ENCODE measurements at places on chromosomes 3 and 15.

DNA sequence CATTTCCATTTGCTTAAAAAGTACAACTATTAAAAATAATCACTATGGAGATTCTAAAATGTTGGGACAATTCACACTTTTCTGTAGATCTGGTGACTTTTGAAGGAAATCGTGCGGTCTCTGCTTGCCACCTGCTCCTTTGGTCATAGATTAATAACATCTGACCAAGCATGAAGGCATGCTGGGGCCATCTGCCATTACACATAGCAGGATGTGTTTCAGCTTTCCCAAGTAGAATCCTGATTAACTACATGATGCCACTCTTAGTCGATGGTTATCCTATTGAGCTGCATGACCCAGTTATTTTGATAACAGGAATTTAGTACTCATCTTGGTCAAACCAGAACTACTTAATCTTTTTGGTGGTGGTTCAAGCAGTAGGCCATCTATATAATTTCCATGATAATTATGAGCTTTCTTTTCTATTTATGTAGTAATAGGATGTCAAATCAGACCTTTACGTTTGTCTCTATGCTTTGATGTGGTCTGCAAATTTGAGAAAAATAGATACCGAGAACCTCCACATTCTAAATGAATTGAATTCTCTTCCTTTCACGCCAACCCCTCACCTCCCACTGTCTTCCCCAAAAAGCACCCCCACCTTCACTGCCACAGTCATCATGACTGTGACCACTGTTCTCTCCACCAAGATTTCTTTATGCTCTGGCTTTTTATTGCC is 158.1 kb downstream of the DIPK2A start:
- DNase-seq, result no peak

GRCh38 chr15:75453703-75454470 is 2.4 kb upstream of the SIN3A start:
- DNase-seq, result peak; percentile 100

DNA sequence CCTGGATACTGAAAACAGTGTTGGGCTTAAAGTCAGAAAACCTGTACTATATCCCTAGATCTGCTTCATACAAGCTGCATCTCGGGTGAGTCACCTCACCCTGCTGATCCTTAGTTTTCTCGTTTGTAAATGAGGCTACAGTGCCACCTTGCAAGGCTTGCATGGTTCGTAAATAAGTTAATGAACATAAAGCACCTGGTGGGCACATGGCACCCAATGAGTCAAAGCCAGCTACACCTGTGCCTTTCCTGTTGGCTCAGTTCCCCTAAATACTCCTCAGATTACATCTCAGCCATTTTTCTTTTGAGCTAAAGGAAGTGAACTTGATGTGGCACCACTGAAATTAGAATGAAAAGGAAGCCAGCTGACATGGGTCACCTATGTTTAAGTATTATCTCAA is 26.5 kb downstream of the RTP1 start:
- DNase-seq, result no peak

DNA sequence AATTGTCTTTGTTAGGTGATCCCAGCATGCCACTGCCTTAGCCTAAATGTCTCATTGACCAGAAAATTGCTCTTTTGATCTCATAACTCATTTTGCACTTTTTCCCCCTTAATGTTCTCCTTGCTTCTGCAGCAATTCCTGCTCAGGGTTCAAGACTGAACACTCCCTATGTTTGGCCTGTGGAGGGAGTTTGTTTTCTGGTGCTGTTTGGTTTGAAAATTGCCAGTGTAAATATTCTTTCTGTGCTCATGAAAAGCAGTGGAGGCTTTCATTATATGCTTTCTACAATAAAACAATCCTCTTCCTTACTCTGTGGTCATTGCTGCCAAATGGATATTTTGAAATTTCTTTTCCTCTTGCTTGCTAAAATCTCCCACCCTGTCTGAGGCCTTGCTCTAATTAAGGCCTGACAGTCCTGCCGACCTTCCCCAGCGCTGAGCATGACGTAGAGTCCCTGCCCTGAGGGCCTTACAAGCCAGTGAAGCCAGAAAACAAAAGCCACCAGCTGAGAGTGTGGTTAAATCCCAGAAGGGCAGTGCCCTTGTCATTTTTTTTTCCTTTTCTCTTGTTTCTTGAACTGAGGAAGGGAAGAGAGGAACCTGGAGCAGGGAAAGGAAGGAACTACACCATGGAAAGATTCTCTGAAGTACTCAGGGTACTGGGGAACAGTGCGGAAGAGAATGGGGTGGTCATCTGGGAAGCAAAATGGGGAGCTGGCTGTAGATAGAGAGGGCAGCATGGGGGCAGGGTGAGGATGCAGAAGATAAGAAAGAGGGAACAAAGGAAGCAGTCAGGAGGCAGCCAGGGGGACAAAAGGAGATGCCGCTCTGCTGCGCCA is 24.8 kb downstream of the ZBTB38 start:
- no peak for DNase-seq

- DNase-seq, result peak; percentile 8
Measured at GRCh38 chr3:114221165-114221880, 16.1 kb downstream of the ZNF80 start.

- no peak for DNase-seq
Measured at GRCh38 chr3:114721864-114722263, 425.2 kb downstream of the ZBTB20 start.

DNA sequence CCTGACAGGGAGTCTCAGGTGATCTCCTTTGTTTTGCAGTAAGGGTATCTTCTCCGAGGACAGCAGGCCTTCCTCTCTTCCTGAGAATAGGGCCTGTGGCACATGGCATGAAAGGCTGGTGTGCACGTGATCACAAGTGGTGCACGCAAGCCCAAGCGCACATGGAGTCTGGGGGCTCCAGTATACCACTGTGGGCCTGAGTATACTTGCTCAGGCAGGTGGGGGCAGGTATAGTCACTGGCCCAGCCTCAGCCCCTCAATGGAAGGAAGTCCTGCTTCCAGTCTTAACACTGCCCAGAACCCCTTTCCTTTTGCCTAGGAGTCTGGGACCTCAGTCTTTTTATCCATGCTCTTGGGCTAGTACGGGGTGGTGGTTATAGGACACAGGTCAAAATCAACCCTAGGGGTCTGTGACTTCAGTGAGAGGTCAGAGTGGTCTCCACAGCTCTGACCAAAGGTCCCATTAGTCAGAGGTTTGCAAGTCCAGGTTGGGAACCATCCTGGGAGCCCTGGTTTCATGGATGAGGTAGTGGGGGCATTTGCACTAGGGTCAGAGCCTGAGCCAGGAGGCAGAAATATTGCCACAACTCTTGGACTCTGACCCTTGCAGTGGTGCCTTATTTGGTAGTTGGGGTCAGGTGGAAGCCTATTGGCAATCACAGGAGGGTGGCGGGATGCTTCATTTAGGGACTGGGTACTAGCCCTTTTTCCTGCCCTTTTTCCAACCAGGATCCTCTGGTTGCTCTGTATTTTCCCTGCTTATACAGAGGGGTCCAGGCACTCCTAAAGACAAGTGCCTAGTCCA is 823 bp upstream of the CCDC71 start:
- no peak for DNase-seq

- DNase-seq, result no peak
Measured at GRCh38 chr3:105618556-105618955, 250.3 kb downstream of the CBLB start.

GRCh38 chr15:81184188-81184587 is 12.5 kb upstream of the IL16 start:
- no peak for DNase-seq

DNA sequence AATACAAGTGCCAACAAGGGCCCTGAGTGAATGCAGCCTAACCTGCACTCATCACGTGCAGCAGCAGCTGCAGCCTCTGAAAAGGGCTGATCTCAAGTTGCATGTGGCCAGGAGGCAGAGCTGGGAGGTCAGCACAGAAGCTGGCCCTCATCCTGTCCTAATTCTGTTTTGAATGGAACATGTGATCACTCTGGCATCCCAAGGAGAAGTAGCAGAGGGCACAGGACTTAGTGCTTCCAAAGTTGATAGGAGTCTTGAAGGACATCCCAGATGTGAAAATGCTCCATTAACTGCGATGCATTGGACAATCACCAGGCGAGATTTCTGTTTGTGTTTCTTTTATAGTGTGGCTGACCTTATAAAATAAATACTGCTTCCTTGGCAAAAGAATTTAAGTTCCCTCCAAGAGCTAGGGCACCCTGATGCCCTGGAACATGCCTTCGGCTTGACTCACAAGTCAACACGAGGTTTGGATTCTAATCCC is 31.6 kb upstream of the STAG1 start:
- DNase-seq, result no peak

- no peak for DNase-seq
Measured at GRCh38 chr3:128624526-128625138, 26.0 kb downstream of the RPN1 start.

- peak; percentile 96 for DNase-seq
Measured at GRCh38 chr15:70271422-70272088, 173.8 kb upstream of the TLE3 start.

DNA sequence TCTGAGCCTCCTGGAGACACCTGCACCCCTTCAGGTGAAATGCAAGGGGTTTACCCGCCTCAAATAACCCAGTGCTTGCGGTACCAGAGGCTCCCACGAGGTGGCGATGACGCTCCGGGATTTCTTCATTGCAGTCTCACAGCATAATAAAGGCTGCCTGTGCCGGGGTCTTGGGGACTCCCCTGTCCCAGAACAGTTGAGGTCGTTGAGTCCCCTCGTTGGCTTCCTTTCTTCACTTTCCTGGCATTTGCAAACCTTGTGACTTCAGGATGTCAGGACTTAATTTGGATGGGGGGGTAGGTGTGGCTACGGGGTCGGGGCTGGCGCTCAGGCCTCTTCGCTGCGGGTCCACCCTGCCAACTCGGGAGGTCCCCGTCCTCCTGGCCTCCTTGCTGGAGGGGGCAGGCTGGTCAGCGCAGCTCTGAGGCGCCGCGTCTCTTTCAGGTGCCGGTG is 1.3 kb downstream of the GNAT1 start:
- DNase-seq, result peak; percentile 37

All from fibroblast of skin of abdomen (primary cell).